ENCODE measurements at places on chromosomes 2 and 18. TPM values are rescaled to one million over a fixed set of nuclear protein-coding genes. Genes with fewer than 3 reads are reported as not detected.

GRCh38 chr2:84487298-84487996, 28.4 kb upstream of the SUCLG1 start:
- no peak for DNase-seq
- H3K4me1 ChIP-seq, result no peaks in the 10 kb centered on the region
- H3K27me3 ChIP-seq, result no peaks in the 10 kb centered on the region
- H3K27ac ChIP-seq, result no peak overlapping the region

DNA sequence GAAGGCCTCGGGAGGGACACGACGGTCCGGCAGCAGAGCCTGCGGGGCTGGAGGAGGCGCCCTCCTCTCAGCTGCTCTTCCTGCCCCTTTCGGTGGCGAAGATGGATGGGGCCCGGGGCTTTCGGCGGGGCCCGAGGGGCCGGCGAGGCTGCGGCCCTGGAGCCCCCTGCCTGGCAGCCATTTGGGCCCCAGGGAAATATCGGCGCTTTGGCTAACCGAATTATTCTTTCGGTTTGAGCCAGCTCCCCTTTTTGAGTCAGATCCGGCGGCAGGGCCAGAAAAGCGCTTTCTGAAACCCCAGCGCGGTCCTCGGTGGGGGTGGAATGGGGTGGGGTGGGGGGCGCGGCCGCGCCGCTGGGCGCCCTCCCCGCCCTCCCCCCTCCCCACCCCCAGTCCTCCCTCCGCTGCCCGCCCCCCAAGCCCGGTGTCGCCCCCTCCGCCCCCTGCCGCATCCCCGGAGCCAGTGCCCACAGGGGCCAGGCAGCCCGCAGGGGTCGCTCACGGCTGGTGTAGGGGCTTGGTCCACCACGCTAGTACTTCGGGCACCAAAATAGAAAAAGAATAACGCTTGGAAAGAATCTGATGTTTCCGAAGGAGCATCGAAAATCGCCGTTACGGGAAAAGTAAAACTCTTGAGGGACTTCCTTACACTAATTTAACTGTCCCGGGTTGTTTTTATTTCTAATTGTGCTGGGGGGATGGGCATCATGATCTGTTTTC, 9.1 kb upstream of the ARID5A start:
- peak overlapping the region; percentile 77 for H3K4me3 ChIP-seq
- H3K27ac ChIP-seq, result peak overlapping the region; percentile 98
- H3K4me1 ChIP-seq, result peaks cover 54% of the 10 kb centered on the region

The CHRND gene
- total RNA-seq, result not detected

The NAT8 gene
- not detected for total RNA-seq

The GKN2 gene
- total RNA-seq, result not detected

DNA sequence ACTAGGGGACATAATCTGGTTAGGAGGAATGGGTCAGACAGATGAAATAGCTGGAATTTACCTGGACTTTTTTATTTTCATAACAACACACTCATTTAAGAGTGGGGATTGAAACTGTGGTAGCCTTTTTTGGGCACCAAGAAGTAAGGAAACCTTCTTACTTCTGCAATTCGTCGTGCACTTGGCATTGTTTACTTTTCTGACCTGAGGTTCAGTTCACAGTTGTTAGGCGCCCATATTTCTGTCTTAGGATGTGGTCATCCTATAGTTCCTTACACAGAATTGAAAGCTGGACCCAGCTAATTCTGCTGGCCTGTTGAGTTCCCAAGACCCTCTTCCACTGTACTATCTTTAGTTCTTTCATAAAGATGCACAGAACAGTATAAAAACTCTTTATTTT, 72.9 kb downstream of the TMX3 start:
- H3K27me3 ChIP-seq, result no peaks in the 10 kb centered on the region
- no peaks in the 10 kb centered on the region for H3K4me1 ChIP-seq
- no peak overlapping the region for H3K4me3 ChIP-seq
- no peaks in the 10 kb centered on the region for H3K36me3 ChIP-seq

- no peaks in the 10 kb centered on the region for H3K27me3 ChIP-seq
- no peak for DNase-seq
- H3K36me3 ChIP-seq, result no peaks in the 10 kb centered on the region
- no peak overlapping the region for H3K4me3 ChIP-seq
- no peaks in the 10 kb centered on the region for H3K4me1 ChIP-seq
- H3K27ac ChIP-seq, result no peak overlapping the region
These were observed 35.1 kb downstream of the NLRC4 start for GRCh38 chr2:32229635-32230034.

The TIA1 gene
- total RNA-seq, result 127 TPM

DNA sequence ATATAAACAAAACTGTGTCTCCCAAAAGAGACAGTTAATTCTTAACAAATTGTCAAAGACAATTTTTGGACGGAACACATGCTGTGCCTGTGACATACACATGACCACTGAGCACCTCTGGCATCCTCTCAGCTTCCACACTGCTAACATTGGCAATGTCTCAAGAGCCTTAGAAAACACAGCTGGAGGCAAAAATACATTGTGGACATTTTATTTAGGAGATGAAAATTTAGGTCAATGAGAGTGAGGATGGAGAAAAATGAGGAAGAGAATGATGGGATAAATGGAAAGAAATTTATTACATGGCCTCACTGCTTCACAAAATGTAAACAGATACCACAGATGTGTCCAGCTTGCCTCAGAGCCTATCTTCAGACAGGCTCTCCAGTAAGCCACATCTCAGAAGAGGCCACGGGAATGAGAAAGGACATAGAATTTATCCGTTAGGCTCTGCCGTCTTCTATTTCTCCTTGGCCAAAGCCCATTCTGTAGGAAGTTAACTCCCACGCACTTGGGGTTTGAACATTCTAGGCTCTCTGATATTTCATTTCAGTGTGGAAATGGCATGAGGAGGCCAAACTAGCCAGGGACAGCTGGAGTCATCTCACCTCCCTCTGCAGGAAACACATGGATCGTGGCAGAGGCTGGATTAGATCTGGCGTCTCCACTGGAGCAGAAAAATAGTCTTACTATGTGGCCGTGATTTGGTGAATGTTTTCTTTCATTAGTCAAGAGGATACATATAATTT, 519.4 kb upstream of the DSEL start:
- no peak for DNase-seq
- no peaks in the 10 kb centered on the region for H3K27me3 ChIP-seq
- H3K36me3 ChIP-seq, result no peaks in the 10 kb centered on the region

The LOXHD1 gene
- total RNA-seq, result 0.27 TPM

- H3K27me3 ChIP-seq, result no peaks in the 10 kb centered on the region
- H3K36me3 ChIP-seq, result peaks cover 7% of the 10 kb centered on the region
- no peak for DNase-seq
- no peaks in the 10 kb centered on the region for H3K4me1 ChIP-seq
These were observed 104.1 kb upstream of the UBXN4 start for GRCh38 chr2:135637456-135638087.

The ATIC gene
- 30.2 TPM for total RNA-seq

DNA sequence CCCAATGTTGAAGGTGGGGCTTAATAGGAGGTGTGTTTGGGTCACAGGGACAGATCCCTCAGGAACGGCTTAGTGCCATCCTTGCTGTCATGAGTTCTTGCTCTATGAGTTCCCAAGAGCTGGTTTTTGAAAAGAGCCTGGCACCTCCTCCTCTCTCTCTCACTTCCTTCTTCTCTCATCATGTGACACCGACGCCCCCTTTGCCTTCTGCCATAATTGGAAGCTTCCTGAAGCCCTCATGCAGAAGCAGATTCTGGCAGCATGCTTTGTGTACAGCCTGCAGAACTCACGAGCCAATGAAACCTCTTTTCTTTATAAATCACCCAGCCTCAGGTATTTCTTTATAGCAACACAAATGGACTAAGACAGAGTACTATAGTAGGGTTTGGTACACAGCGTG, 100.4 kb upstream of the SH3BP4 start:
- no peaks in the 10 kb centered on the region for H3K4me1 ChIP-seq
- H3K36me3 ChIP-seq, result no peaks in the 10 kb centered on the region
- no peak overlapping the region for H3K27ac ChIP-seq
- no peak overlapping the region for H3K4me3 ChIP-seq

The KHK gene
- 1.5 TPM for total RNA-seq

DNA sequence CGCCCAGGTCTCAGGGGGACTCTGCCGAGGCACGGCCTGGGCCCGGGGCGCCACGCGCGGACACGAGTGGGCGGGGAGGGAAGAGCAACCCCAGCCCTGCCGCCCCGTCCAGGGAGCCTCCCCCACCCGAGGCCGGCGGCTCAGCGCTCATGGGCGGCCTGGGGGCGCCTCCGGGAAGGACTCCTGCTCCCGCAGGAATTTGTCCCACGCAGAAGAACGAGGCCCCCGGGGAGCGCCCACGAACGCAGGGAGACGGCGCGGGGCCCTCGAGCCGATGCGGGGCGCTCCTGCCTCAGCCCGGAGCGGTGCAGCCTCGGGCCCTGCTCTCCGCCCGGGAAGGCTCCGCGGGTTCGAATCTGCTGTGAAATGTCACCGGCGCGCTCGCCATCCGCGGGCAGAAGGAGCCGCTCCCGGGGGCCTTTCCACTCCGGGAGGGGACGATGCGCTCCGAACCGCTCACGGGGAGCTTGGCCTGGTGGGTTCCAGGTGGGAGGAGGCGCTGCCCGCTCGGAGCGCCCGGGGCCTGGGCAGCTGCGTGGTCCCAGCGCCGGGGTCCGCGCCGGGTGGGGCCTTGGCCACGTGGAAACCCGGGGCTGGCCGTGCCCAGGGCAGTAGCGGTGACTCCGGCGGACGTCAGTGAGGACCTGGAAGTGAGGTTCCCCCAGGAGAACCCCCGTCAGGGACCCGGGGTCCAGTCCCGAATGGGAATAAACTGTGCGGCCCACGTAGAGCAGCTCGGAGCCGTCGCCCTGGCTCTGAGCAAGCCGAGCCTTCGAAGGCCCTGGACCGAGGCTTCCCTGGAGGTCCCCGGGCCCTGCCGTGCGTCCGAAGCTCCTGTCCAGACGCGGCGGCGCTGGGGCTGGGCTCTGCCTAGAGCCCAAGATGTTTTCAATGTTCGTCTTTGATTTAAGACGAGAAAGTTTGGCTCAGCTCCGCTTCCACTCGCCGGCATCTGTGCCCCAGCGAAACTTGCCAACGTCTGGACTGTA, 41.4 kb upstream of the CTDP1 start:
- DNase-seq, result no peak
- peak overlapping the region; percentile 37 for H3K27ac ChIP-seq
- H3K27me3 ChIP-seq, result no peaks in the 10 kb centered on the region
- peak overlapping the region; percentile 52 for H3K4me3 ChIP-seq
- peaks cover 4% of the 10 kb centered on the region for H3K4me1 ChIP-seq

The UGT1A6 gene
- not detected for total RNA-seq

DNA sequence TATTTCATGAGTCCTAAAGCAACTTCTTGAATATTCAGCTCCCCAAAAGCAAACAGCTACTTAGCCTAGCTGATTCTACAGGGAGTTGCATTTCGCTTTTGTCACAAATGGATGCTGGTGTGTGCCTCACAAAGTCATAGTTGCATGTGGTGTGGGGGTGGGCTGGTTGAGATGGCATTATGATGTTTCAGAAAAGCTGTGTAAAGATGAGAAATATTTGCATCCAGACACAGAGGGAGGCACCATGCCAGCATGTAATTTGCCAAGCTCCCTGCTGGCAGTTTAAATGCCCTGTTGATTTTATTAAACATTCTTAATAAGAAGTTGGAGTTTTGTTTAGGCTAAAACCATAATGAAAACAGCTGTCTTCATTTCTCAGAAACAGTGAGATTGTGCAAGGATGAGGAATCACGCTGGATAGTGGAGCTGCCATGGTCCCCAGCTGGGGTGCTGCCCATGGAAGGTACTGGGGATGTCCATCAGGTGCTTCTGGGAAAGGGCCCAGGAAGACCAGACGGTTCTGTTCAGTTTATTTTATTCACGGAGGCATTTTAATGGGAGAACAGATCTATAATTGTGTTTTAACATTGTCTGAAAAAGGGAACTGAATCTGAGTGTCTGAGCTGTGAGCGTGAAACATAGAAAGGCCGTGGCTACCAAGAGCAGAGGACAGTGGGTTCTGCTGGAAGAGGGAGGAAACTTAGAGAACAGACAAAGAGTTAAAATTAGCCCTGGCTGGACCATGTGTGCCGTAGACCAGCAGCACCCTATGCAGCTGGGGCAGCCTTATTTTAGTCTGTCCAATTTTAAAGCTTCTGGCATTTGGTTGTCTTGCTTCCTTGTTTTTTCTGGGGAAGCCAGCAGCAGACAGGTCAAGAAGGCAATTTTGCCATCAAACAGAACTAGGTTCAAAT, 177.1 kb downstream of the FAM210A start:
- H3K4me3 ChIP-seq, result no peak overlapping the region
- no peak overlapping the region for H3K27ac ChIP-seq
- peaks cover 34% of the 10 kb centered on the region for H3K4me1 ChIP-seq
- H3K36me3 ChIP-seq, result no peaks in the 10 kb centered on the region
- H3K27me3 ChIP-seq, result no peaks in the 10 kb centered on the region

- no peaks in the 10 kb centered on the region for H3K27me3 ChIP-seq
- H3K36me3 ChIP-seq, result no peaks in the 10 kb centered on the region
- no peak for DNase-seq
- H3K27ac ChIP-seq, result no peak overlapping the region
- H3K4me3 ChIP-seq, result no peak overlapping the region
These were observed 16.3 kb downstream of the CABLES1 start for GRCh38 chr18:23151414-23152099.

The TYW5 gene
- 9.8 TPM for total RNA-seq

DNA sequence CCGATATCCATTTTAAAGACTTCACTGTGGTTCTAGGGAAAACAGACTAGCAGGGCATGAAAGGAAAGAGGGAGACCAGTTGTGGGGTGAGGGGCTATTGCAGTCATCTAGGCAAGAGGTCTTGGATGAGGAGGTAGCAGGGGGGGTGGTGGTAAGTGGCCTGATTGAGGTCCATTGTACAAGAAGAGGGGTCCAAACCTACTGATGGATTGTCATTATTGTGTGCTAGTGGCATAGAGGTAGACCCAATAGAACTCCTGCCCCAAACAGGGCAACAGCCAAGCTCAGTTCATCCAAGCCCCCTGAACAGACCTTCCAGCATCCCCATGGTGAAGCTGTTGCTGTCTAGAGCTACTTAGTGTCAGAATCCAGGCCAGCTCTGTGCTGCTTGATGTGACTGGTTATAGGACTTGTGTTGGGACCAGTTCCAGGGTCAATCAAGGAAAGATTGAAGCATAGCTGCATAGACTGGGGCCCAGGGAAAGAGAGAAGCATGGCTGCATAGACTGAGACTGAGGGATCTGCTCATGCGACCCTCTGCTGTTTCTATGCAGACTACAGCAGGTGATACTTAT, 7.0 kb downstream of the ASAP2 start:
- H3K27me3 ChIP-seq, result no peaks in the 10 kb centered on the region
- H3K4me1 ChIP-seq, result peaks cover 87% of the 10 kb centered on the region
- no peak for DNase-seq

- no peak for DNase-seq
- H3K4me3 ChIP-seq, result no peak overlapping the region
- H3K27ac ChIP-seq, result no peak overlapping the region
- H3K4me1 ChIP-seq, result peaks cover 2% of the 10 kb centered on the region
These were observed 32.1 kb downstream of the PLEKHM3 start for GRCh38 chr2:207993151-207993763.

- no peak overlapping the region for H3K4me3 ChIP-seq
- H3K36me3 ChIP-seq, result no peaks in the 10 kb centered on the region
- no peaks in the 10 kb centered on the region for H3K27me3 ChIP-seq
- no peak for DNase-seq
These were observed 234.8 kb downstream of the DSEL start for GRCh38 chr18:67281746-67282145.

All from thoracic aorta (tissue), 2 donors.